ENCODE measurements at places on chromosomes 13 and 19.

GRCh38 chr13:46668931-46669525 lies 116.1 kb downstream of the LRCH1 start:
- no peak for DNase-seq

DNA sequence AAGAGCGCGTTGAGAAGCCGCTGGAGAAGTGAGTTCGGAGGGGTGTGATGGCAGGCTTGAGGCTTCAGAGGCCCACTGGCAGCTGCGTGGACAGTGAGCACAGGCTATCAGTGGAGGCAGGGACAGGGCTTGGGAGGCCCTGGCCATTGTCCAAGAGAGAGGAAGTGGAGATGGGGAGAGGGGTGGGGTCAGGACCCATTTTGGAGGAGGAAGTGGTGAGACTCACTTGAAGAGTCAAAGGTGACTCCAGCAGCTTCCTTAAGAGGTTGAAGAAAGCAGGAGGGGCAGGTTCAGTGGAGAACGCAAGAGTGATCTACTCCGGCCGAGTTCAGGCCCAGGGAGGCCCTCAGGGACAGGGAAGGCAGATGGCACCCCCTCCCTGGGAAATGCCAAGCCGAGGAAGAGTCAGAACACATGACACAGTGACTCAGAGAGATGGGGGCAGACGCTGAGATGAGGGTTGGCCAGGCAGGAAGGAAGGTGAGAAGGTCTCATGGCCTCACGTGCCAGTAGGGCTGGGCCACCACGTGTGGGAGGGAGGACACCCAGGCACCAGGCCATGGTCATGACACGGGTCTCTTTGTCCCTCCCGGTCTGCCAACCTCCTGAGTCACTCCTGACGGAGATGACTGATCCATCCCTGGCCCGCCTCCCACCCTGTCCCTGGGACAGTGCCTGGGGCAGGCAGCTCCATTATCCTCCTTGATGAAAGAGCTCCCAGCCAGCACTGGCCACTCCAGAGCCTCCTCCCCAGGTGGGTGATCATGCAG lies 10.1 kb upstream of the CD22 start:
- no peak for DNase-seq

DNA sequence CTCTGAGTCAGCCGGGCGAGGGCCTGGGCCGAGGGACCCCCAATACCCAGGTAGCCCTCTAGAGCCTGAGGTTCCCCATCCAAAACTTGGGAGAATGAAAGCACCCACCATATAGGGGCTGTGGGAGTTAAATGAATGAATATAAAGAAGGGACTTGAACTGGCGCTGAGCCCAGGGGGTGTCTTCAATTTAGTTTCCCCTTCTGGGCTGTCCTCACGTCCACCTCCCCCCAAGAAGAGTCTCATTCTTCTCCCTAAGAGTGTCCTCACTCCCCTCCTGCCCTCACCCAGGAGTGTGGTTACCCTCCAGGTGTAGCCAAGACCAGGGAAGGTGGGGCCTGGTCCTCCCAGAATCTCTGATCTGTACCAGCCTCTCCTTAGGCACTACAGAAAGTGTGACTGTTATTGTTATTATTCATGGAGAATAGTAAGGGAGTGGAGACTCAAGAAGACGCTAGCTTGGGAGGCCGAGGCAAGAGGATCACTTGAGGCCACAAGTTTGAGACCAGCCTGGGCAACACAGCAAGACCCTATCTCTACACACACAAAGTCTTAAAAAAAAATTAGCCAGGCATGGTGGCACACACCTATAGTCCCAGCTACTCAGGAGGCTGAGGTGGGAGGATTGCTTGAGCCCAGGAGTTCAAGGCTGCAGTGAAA lies 2.7 kb downstream of the CD79A start:
- DNase-seq: no peak

GRCh38 chr19:16371540-16371986 lies 46.9 kb downstream of the KLF2 start:
- DNase-seq: no peak

DNA sequence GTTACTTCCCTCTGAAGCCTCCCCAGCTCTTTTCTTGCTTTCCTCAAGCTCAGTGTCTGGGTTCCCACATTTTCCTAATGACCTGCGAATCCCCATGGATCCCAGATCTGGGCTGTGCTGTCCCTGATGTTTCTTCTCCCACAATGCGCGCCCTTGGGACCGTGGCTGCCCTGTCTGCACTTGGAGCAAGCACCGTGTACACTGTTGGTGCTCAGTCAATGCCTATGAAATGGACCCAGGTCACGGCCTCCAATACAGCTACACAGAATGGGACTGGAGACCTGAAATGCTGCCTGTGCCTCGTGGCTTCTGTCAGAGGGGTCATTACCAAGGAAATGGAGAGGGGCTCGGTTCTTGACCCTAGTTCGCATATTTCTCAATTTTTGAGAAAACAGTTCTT lies 160.1 kb upstream of the SOX1 start:
- DNase-seq: no peak

DNA sequence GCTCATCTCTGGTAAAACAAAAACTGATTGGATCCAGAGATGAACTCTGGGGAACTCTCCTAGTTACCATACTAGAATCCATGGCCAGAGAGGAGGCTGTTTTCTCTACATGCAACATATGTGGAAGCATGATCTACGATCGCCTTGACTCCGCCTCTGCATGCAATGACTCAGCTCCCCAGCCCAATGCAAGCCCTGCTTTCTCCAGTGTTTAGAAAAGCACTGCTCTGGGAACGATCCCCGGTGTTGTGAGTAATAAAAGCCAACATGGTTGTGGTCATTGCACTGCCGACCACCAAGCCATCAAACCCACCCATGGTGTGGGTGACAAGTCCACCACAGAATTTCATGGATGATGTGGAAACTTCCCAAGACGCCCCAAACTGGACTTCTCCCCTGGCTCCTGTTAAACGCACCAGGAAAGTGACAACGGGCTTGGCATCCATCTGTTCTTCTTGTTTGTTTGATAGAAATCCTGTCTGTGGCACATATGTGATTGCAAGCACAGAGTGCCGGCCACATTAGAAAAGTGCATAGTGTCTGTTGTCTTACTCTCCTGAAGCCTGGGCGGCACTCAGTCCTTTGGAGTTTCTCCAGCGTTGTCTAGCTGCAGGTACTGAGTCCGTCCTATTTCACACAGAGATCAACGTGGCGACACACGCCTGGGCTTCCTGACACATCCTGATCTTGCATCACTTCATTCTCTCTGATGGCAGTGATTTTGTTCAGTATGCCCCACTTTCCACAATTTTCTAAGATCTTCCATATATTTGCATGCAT lies 36.4 kb upstream of the VSTM2B start:
- no peak for DNase-seq

DNA sequence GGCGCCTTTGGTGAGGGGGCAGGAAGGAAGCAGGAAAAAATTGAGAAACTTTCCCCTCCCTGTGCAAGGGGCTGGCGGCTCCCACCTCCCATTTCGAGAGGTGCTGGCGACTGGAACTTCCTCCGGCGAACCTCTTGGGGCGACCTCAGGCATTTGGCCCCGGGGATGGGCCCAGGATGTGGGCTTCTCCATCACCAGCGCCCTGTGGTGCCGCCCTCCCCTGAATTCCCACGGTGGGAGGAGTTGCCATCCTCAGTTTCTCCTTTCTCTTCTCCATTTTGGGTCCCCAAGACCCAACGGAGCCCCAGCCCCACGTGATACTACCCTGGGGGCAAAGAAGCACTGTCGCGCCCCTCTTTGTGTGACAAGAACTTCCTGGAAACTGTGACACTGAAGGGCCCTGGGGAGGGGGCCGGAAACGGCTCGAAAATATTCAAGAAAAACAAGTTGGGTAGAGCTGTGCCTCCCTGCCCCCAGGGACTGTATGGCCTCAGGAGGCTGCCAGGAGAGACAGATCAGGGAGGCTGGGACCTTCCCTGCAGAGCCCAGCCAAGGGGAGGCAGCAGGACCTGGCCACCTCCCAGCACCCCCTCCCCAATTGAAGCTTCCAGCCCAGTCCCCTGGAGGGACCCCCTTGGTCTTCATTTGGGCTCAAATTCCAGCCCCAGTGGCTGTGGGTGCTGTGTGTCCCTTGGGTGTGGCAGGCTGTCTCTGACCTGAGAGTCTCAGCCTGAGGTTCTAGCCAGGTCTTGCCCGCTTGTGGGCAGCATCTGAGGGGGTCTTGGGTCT lies 16.2 kb upstream of the AP1M2 start:
- DNase-seq: no peak

DNA sequence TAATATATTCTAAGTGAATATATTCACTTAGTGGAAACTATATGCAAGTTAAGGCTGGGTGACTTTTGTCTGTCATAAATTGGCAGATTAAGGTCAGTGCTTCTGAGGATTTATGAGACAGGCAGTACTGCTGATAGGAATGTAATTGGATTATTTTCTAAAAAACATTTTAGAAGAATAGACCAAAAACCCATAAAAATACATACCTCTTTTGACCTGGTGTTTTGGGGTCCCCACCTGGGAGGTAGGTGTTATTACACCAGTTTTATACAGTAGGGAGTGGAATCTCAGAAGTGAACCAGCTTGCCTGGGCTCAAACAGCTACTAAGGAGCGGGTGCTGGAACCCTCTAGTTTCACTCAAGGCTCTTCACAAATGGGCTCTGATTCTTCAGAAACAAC lies 25.3 kb downstream of the COG3 start:
- no peak for DNase-seq

- no peak for DNase-seq
Measured at GRCh38 chr19:48724796-48725753, 5.5 kb upstream of the MAMSTR start.

GRCh38 chr13:76874479-76874878 lies 11.7 kb downstream of the KCTD12 start:
- no peak for DNase-seq

All from cortex of kidney (tissue), 1 donor.